ENCODE measurements at places on chromosomes 16 and 17.
A peak's percentile ranks its signal among the peaks of the same experiment; 100 is the strongest.

- no peak for DNase-seq
Measured at GRCh38 chr16:57478396-57479204, 7.7 kb downstream of the DOK4 start.

- no peak for DNase-seq
Measured at GRCh38 chr17:19541445-19541844, 7.8 kb downstream of the SLC47A1 start.

DNA sequence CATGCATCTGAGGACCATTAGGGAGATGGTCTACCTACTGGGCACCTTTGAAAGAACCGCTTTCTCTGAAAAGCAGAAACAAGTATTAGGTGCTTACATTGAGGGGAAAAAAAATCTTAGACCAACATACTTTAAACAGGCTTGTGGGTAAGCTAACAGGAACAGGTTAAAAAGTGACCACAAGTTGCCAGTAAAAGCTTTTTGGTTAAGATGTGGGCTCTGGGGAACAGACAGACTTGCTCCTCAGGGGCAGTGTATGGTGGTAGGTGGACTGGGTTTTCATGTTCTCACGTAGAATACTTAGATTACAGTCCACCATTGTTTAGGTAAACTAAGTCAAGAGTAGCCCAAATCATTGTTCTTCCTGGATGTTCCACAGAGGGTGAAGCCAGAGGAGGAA lies 41.2 kb downstream of the REXO5 start:
- DNase-seq = no peak

DNA sequence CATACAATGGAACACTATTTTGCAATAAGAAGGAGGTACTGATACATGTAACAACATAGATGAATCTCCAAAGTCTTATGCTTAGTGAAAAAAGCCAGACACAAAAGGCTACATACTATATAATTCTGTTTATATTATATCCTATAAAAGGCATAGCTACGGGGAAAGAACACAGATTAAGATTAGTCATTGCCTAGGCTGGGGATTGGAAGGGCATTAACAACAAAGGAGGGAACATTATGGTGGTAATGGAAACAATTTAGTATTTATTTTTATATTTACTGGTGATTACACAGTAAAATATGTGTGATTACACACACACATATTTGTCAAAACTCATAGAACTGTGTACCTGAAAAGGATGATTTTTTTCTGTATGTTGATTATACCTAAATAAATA lies 278.1 kb downstream of the ZFHX3 start:
- DNase-seq = no peak

DNA sequence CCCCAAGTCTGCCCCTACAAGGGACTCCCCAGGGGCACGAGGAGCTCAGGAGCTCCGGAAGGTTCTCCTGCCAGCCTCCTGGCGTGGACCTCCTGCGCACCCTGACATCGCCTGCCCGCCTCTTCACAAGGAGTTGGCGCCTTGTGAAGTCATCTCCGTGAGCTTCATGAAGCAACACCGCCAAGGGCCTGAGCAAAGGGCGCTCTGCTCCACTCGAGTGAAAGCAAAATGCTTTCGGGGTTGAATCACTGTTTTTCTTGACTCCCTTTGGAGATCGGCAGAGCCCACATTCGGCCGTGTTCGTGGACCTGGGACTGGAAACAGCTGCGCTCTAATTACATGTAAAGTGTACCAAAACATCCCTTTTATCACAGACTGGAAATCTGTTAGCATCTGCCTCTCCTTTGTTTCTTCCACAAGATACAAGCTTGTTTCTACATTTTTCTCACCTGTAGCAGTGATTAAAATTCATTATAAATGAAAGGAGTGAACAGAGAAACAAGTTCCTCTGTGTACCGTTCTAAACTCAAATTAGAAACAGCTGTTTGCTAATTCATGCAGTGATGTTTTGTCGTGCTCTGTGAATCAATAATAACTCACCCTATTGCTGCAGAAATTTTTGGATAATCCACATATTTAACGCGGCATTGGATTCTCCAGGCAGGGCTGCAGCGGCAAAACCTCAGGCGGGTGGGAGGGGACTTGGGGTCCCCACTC lies 203.3 kb downstream of the ZNF423 start:
- DNase-seq = peak; percentile 89

DNA sequence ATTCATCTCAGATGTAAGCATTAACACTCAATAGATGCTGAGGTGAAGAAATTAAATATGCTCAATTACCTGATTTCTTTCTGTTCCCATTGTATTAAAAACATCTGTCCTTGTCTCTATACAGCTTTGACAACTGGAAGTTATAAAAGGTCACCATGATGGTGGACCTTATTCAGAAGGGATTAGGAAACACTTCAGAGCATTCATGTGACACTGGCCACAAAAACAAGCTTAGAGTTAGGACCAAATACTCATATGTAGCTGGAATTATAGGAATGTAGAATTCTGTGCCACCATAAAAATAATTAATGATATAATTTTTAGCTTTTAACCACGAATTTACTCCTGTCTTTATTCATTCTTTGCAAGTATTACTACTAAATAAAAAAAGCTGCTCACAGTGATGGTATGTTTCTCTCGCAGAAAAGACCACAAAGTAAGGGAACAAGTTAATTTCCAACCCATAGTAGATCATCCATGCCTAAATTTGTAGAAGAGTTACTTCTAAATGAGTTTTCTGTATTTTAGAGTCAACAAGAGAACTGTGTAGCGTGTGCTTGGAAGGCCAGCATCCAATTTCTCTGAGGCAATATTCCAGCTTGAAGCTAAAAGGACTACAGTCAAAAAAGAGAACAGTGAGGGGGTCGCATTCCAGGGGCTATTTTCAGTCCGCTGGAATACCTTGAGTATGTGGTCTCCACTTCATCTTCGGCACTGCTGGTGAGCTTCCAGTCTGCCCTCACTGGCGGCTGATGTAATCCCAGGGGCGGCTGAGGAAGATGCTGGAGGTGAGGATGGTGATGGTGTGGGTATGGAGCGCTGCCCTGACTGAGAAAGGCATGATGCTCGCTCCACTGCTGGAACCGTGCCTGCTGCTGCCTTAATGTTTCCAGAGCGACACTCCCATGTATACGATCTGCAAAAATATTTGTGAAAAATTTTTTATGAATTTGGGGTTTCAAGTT lies 63.7 kb downstream of the CACNG1 start:
- DNase-seq = no peak

GRCh38 chr17:59890720-59891119 lies 2.0 kb downstream of the TUBD1 start:
- peak; percentile 56 for DNase-seq

DNA sequence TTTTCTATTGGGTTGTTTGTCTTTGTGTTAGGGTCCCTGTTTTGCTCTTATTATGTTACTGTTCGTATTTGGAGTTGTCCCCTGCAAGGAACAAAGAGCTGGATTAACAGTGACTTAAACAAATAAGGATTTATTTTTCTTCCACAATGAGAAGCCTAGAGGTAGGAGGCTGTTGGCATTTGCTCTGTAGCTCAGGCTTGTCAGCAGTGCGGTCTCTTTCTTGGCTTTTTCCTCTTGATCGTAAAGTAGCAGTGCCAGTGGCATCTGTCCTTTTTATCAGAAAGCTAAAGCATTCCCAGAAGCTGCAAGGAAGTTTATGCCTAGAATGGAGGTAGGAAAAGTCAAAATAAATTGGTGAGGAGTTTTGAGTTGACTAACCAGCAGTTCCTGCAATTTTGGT lies 154.1 kb downstream of the HS3ST4 start:
- no peak for DNase-seq

- no peak for DNase-seq
Measured at GRCh38 chr16:85780281-85780680, 19.1 kb downstream of the EMC8 start.

DNA sequence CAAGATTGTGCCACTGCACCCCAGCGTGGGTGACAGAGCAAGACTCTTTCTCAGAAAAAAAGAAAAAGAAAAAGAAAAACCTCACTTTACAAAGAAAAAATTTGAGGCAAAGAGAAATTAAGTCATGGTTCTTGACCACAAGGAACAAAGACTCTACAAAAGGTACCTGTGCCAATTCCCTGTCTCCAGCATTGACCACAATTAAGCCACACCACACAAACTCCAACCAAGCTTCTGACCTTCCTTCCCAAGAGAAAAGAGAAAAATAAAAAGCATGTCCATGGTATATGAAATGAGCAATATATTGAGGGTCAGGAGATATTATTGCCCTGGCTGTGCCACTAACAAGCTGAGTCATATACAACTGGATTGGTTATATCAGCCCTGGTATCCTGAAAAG lies 146.3 kb upstream of the NOG start:
- no peak for DNase-seq

DNA sequence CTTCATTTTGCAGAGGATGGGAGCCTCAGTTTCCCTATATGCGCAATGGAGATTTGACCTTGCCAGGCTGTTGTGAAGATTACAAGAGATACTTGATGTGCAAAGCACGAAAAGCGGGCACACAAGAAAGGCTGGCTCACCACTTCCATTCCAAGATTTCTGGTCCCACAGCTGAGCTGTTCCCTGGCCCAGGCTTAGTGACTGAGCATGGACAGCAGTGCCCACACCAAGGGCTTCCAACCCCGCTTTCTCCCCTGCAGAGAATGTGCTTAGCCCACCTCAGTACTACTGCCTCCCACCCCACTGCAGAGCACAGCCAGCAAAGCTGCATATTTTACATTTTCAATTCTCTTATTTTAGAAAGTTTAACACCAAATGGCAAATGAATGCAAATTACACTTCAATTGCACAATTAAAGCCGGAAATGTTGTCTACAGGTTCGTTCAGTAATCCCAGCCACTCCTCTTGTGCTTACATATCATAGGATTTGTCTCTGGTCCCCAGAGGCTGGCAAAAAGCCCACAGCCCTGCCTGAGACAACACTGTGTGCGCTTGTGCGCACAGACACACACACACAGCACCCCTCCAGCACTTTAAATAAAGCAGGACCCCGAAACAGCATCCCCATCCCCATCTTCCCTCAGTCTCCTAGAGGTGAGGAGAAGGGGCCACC lies 51.8 kb downstream of the VAC14 start:
- DNase-seq = no peak

Data from fibroblast of mammary gland (primary cell).